ENCODE measurements at places on chromosomes 12 and 14.

- DNase-seq: no peak
Measured at GRCh38 chr12:103401421-103401820, 94.3 kb downstream of the C12orf42 start.

GRCh38 chr12:104126548-104126947 lies 11.5 kb downstream of the NFYB start:
- no peak for DNase-seq

GRCh38 chr14:95189367-95190132 lies 32.2 kb upstream of the DICER1 start:
- no peak for DNase-seq

- no peak for DNase-seq
Measured at GRCh38 chr14:23115039-23115731, 3.9 kb downstream of the CEBPE start.

GRCh38 chr12:10363914-10364814 lies 25.7 kb downstream of the KLRK1 start:
- DNase-seq: peak; percentile 31

- peak; percentile 79 for DNase-seq
Measured at GRCh38 chr14:101705733-101706508, 55.6 kb upstream of the PPP2R5C start.

GRCh38 chr12:63400318-63400717 lies 249.3 kb upstream of the AVPR1A start:
- DNase-seq: no peak

GRCh38 chr12:13676880-13677279 lies 304.5 kb downstream of the GRIN2B start:
- no peak for DNase-seq
